ENCODE measurements at places on chromosomes 12 and 14.

- no peak for DNase-seq
Measured at GRCh38 chr14:105315211-105315721, 718 bp downstream of the PACS2 start.

GRCh38 chr12:105876396-105876927, 262.3 kb downstream of the NUAK1 start:
- DNase-seq, result no peak

GRCh38 chr12:30989754-30990153, 63.2 kb downstream of the TSPAN11 start:
- no peak for DNase-seq

- no peak for DNase-seq
Measured at GRCh38 chr12:116164250-116165035, 113.0 kb downstream of the MED13L start.

DNA sequence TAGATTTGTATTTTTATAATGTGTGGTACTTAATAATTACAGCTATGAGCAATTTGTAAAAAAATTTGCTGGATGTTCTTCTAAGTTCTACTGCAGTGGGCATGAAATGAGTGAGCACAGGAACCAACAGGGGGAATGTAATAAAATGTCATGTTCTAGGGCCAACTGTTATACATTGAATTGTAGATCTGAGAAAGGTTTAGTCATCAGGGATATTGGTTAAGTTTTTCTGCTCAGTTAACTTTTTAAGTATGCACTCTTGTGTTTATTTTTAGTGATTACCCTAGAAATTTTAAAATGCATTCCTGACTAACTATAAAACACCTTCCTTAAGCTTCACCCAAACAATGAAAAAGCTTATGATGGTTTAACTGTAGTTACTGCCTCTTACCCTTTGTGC, 101.8 kb downstream of the CAND1 start:
- no peak for DNase-seq

Data from stimulated activated CD8-positive, alpha-beta memory T cell treated with anti-CD3 and anti-CD28 coated beads, Interleukin-4, amount 100 ng/mL, for 1 hour (primary cell).